ENCODE measurements at places on chromosomes 7 and 10.

DNA sequence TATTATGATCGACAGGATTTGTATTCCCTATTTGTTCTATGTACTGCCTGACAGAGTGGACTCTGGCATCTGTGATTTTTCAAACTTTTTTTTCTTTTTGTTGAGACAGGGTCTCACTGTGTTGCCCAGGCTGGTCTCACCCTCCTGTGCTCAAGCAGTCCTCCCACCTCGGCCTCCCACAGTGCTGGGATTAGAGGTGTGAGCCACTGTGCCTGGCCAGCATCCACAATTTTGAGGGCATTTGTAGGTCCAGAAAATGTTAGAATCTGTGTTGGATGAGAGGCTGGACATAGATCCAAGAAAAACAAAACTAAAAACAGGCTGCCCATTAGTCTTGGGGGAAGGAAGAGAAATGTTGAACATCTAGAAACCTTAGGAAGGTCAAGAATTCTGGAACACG is 34.3 kb downstream of the SGPL1 start:
- DNase-seq: no peak

DNA sequence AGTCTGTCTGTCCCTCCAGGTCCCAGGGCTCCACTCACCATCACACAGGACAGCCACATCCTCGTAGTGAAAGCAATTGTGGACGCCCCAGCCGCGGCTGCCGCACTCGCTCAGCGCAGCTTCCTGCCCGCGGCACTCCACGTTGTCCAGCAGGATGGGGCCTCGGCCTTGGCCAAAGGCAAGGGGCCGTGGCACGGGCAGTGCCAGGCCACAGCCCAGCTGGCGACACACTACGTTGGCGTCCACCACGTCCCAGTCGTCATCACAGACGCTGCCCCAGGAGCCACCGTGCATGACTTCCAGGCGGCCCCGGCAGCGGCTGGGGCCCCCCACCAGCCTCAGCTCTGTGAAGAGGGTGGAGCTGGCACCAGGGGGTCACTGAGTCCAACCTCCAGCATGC is 9.2 kb downstream of the SSC4D start:
- no peak for DNase-seq

- DNase-seq: no peak
These were observed 225.9 kb upstream of the TMEM72 start for GRCh38 chr10:44685220-44685619.

- DNase-seq: no peak
These were observed 322.4 kb upstream of the GHITM start for GRCh38 chr10:83816942-83817341.

- DNase-seq: no peak
These were observed 64.1 kb downstream of the PCGF5 start for GRCh38 chr10:91284486-91285090.

DNA sequence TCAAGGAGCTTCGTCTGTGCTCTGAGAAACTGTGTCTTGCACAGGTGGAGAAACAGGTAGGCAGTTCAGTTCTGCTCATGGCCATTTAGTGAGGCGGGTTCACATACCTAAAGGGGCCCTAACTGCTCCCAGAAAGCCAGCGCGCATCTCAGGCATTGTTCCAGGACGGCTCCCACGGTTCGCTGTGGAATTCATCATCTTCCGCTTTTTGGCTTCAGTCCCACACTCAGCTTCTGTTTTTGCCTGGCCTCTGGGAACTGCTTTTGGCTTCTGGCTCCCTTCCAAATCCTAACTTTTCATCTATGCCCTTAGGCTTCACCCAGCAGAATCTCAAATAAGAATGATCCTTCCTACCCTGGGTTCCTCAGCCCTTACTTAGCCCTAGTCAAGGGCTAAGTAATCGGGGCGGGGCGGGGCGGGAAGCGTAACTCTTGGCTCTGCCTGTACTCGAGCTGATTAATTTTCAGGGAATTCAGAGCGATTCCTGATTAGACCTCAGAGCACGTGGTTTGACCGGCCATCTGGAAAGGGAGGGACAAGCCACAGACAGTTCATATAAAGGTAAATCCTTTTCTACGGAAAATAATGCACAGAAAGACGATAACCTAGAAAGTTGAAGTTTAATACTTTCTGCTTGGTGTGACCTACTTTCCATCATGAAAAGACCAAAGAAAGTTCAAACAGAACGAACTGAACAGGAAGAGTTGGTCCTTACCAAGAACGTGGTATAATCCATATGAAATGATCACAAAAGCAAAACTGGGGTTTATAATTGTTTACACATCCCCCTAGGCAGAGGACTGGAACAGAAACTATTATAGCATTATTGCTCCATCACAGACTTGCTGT is 105.7 kb downstream of the ST8SIA6 start:
- no peak for DNase-seq

- DNase-seq: no peak
These were observed 583.5 kb downstream of the CNTNAP2 start for GRCh38 chr7:146700015-146700560.

Data from neuronal stem cell (in vitro differentiated cells).